Panc1 (cell line): ENCODE measurements at places on chromosomes 5 and 9.

DNA sequence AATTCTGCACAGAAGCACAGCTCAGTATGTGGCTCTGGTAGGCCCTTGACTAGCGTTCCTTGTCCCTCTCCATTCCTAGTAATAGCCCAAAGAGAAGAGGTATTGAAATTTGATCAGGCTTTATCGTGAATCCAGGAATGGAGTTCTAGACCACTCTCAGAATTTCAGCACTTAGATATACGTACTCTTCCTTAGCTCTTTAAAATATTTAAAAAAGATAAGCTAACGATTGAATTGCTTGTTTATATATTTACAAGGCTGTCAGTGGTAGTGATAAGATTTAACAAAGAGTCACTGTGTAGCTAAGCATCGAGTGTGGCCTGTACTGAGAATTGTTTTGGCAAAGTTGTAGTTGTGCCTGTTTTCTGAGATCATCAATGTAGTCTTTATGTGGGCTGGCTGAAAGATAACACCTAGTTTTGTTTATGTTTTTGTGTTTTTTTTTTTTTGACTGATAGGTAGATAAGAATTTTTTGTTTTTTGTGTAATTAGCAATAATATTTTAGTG, 2.5 kb downstream of the KIAA1958 start:
- no peak for DNase-seq

DNA sequence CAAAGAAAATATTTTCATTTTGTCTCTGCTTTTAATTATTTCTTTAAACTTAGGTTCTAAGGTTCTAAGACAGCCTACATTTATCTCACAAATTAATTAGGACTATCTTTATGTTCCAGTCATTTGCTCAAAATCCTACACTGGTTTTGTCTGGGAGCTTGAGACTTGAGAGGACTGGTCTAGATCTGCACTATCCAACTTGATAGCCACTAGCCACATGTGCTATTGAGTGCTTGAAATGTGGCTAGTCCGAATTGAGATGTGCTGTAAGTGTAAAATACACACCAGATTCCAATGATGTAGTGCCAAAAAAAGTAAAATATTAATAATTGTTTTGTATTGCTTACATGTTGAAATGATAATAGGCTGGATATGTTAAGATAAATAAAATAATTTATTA, 7.2 kb downstream of the CDC37L1 start:
- DNase-seq: no peak

- no peak for DNase-seq
Measured at GRCh38 chr9:35690614-35691333, 1.0 kb upstream of the TPM2 start.

GRCh38 chr5:149195337-149195887, 54.1 kb downstream of the ABLIM3 start:
- DNase-seq: no peak

DNA sequence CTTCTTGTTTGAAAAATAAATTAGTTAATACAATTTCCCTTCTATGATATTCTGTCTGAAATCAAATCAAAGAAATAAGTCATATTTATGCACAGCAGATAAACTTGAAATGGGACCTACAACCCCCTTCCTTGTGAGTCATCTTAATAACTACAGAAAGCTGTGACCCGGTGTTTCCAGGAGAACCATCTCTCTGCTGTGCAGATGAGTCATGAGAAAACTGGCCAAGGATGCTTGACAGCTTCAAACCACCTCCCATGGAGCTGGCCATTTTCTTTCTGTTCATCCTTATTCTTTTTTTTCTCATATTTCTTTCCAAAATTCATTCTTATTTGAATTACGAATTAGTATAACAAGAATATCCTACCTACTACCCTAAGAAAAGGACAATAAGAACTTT, 43.4 kb upstream of the NR4A3 start:
- no peak for DNase-seq

GRCh38 chr9:78406146-78406545, 109.2 kb downstream of the PSAT1 start:
- no peak for DNase-seq

- no peak for DNase-seq
Measured at GRCh38 chr5:169723103-169723831, 86.2 kb downstream of the DOCK2 start.

- DNase-seq: no peak
Measured at GRCh38 chr5:73199671-73200070, 26.7 kb downstream of the TMEM174 start.

- no peak for DNase-seq
Measured at GRCh38 chr5:36874465-36874864, 2.1 kb upstream of the NIPBL start.

DNA sequence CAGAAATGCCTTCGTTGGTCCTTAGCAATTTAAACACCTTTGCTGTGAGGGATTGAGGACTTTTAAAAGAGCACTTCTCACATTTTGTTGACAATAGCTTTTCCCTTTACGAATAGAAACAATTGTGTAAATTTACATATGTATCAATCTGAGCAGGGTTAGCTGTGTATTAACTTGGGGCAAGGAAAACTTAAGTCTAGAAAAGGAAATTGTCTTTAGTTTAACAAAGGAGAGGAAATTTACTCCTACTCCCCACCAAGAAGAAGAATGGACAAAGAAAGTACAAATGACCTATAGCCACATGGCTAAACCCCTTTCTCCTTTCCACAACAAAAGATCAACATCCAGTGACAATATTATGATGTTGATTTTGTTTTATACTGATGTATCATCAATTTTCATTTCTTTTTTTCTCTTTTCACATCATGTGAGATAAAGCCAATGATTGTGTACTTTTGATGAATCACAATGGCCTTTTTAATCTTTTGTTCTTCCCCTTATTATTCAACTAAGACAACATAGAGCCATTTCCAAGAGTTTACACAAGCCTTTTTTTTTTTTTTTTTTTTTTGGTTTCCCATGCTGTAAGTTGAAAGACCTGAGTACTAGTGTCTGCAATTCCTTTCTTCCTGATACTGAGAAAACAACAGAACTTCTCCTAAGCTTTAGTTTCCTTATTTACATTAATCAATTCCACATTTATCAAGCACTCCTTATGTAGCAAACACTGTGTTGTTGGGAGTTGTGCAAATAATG, 19.0 kb downstream of the FOXB2 start:
- DNase-seq: no peak
